ENCODE measurements at places on chromosomes 4 and X. TPM values are rescaled to one million over a fixed set of nuclear protein-coding genes. Genes with fewer than 3 reads are reported as not detected.

PRSS12 gene
- not detected for total RNA-seq

DNA sequence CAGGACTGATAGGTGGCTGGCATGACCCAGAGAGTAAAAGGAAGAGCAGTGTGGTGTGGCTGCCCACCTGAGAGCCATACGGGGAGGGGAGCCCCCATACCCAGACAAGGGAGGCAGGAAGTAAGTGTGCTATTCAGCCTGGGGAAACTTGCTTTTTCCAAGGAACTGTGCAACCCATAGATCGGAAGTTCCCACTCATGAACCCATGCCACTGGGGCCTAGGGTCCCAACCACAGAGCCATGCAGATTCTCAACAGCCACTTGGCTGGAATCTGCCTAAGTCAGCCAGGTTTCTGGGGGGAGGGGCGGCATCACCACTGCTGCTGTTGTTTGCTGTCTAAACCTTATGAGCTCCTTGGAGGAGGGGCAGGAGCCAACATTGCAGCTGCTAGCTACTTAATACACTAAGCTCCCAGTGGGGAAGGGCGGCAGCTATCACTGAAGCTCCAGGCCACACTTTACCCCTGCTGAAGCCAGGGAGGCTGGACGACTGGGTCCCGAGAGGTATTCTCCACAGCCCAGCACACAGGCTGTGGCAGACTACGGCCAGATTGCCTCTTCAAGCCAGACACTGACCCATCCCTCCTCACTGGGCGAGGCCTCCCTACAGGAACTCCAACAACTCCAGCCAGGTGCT lies 410.4 kb downstream of the INPP4B start:
- DNase-seq, result no peak

GRCh38 chrX:120367402-120368109 lies 5.7 kb downstream of the ATP1B4 start:
- no peak for DNase-seq

- DNase-seq, result no peak
These were observed 19.5 kb upstream of the PGRMC2 start for GRCh38 chr4:128307123-128307571.

GRCh38 chr4:173538148-173538908 lies 8.3 kb upstream of the HAND2 start:
- no peak for DNase-seq

DNA sequence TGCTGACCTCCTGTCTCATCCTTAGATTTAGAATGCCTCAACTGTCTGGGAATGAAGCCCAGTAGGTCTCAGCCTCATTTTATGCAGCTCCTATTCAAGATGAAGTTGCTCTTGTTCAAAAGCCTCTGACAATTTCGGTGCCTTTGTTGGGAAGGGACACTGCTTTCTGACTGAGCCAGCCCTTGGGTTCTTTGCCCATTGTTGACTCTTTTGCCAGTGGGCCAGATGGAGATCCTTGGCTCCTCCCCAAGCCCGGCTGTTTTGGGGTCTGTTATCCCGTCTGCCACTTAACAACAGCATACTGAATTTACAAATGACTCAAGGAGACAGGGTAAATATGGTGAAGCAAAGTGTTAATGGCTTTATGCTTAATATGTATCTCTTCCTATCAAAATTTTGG lies 58.3 kb upstream of the PRKX start:
- DNase-seq, result no peak
